ENCODE measurements at places on chromosomes 5 and 9.
A peak's percentile ranks its signal among the peaks of the same experiment; 100 is the strongest.

DNA sequence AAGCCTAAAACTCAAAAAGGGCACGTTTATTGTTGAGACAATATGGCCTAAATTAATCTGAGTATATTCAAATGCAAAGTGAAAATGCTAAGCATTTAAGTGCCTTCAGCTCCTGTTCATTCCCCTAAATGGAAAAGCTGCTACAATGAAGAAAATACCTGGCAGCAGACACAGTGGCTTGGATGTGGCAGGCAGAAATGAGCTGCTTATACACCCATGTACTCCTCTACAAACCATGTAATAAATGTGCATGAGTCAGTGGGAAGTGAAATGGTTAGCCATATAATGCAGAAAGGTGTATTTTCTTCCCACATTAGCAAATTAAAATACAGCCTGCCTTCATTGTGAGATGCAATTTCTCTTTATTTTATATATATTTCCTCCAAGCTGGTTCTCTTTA, 859.2 kb upstream of the SEMA6A start:
- no peak for DNase-seq

GRCh38 chr5:147177125-147177840, 57.5 kb upstream of the STK32A start:
- DNase-seq = peak; percentile 75

DNA sequence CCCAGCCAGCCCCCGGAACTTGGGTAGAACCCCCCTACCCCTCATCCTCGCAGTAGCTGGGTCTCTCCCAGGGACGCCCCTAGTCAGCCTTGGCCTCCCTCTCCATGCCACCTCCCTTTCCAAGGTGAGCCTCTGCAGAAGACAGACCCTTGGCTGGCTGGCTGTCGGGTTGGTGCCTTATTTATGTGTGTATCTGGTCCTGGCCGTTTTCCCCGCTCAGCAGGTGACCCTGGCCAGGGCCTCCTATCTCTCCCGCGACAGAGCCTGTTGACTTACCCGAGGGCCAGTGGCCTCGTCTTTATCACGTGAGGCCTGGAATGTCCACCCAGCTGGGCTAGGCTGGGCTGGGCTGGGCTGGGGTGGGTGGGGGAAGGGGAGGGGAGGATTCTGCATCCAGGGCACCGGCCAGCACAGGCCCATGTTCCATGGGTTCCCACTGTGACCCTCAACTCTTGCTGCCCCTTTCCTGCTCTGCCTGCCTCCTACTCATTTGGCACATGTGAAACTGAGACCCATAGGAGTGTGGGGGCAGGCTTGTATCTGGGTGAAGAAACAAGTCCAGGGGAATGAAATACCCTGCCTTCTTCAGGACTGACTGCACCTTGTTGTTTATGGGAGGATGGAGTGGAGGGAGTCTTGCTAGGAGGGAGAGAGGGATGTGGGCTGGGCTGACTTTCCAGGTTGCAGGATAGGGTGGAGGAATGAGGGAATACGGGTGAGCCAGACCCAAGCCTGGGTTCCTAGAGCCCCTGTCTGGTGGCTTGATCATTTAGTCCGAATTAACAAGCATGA, 3.1 kb downstream of the CXXC5 start:
- peak; percentile 51 for DNase-seq

GRCh38 chr9:99197124-99197630, 24.6 kb downstream of the ALG2 start:
- DNase-seq = no peak

DNA sequence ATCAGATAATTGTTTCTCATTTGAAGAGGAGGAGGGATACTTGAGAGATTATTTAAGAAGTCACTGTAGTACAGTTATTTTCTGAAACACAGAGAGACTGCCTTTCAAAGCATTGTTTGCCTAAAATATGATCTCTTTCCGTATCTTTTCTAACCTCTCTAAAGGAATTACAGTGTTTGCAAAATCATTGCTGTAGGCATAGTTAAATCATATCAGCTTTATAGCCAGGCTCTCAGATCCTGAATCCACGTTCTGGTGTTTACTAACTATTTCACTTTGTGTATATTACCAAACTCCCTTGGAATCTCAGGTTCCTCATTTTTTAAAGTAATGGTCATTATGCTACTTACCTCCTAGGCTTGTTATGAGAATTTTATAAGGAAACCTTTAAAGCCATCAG, 1151.6 kb upstream of the CDH9 start:
- DNase-seq = no peak

DNA sequence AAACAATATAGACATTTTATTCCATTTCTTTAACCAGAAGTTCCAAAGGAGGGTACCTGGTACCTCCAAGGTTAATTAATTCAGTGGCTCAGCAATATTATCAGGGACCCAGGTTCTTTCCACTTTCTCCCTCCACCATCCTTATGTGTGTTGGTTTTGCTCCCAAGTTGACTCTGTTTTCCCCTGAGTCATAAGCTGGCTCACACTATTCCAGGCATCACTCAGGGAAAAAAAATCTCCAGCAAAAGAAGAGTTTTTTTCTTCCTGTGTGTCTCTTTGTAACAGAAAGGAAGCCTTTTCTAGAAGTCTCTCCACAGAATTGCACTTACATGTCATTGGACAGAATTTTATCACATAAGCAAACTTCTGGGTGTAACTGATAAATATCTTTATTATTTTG, 31.2 kb upstream of the GALNT10 start:
- peak; percentile 35 for DNase-seq

DNA sequence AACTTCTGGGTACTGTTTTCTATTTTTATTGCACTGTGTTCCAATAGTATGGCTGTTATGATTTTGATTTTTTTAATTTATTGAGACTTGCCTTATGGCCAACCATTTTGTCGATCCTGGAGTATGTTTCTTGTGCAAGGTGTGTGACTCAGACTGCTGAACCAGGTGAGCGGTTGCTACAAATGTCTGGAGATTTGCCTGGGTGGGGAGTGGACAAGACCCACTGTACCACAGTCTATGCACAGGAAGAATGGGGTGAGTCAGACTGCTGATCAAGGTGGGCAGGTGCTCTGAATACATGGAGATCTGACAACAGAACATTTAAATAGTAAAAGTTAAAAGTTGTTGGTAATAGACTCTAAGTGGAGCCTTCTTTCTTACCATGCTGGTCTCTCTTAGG, 609.2 kb downstream of the CSNK1G3 start:
- DNase-seq = no peak

- no peak for DNase-seq
Observed at GRCh38 chr5:77984587-77984986, 208.4 kb upstream of the TBCA start.

DNA sequence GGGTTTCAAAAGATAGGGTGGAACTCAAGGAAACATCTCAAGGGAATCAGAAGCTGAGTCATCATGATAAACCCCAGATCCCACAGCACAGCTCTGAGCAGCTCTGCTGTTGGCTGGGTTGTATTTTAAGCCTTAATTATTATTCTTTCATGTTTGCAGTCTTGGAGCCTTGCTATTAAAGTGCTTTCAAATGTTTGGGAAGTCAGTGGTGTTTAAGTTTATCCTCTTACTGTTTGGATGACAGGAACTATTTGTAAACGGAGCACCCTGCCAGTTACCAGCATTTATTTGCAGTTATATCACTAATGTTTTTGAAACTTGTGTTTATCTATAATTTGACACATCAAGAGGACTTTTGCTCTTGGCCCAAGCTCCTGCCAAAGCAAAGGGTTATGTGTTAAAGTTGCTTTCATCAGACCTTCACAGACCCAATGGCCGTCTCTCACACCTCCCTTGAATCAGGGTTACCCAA, 141.1 kb upstream of the SPDL1 start:
- no peak for DNase-seq
